ENCODE measurements at places on chromosomes 1 and 21. TPM values are rescaled to one million over a fixed set of nuclear protein-coding genes. Genes with fewer than 3 reads are reported as not detected.

Gene VPS13D
- 16.4 TPM for total RNA-seq

Gene GBP1
- not detected for total RNA-seq

Gene KRTAP19-1
- not detected for total RNA-seq

Gene BATF3
- total RNA-seq = not detected

Gene PTPRU
- total RNA-seq = 68.9 TPM

Gene CALML6
- not detected for total RNA-seq

Gene NFASC
- total RNA-seq = 3.7 TPM

Gene KCNH1
- 1.6 TPM for total RNA-seq

Gene ST6GALNAC5
- 35.9 TPM for total RNA-seq

Gene CLEC20A
- not detected for total RNA-seq
